ENCODE measurements at places on chromosomes 5 and 9.

GRCh38 chr9:131467214-131467935, 35.3 kb upstream of the POMT1 start:
- no peak for DNase-seq

DNA sequence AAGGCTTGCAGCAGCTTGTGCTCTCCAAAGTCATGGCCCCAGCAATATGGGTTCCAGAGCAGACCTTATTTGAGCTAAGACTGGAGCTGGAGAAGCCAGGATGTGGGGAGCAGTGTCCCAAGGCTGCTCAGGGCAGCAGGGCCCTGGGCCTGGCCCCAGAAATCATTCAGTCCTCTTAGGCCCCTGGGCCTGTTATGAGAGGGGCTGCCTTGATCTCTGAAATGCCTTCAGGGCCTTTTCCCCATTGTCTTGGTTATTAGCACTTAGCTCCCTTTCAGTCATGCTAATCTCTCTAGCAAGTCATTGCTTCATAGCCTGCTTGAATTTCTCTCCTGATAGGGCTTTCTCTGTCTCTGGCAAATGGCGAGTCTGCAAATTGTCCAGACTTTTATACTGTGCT, 9.1 kb downstream of the CATSPER3 start:
- DNase-seq = no peak

DNA sequence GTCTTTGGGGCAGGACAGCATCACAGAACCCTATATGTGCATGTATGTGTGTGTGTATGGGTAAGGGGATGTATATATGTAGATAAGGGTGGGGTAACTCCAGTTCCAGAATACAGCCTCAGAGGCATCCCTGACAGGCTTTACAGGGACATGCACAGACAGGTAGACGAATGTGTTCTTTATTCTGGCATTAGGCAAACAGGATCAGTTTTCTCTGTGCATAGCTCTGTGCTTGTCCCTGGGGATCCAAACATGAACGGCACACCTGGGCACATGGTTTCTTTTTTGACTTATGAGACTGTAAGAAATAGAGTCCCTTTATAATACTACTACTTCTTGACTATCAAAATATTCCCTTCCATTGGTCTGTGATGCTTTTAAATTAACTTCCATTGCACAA, 120.6 kb downstream of the TRIO start:
- no peak for DNase-seq

DNA sequence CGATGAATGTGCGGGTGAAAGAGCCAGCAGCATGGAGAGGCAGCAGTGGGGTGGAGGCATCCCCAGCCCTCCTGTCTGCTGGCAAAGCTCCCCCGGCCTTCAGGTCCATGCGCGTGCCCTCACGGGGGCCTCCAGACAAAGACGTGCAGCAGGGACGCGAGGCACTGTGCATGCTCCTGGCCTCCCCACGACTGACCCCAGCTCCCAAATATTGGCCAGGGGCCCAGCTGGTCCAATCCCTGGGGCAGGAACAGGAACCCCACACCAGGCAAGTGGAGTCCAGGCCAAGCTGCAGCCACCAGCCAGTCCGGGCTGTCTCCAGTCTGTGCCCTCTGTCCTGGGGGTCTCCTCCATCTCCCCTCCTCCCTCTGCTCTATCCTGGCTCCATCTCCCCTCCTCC, 33.5 kb upstream of the LRRC14B start:
- DNase-seq = no peak

DNA sequence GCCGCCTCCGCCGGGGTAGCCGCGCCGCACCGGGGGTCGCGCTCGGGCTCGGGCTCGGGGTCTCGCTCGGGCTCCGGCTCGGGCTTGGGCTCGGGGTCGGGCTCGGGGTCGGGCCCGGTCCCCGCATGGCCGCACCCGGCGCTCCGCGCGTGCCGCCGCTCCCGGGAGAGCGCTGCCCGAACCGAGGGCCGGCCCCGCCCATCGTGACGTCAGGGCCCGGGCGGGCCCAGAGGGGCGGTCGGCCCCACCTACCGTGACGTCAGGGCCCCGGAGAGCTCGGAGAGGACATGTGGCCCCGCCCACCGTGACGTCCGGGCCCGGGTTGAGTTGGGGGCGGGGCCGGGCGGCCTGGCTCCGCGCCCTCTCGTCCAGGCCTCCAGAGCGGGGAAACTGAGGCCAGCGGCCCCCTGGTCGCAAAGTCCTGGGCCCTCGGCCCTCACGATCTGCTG, at the start of gene NSMF:
Gene NSMF, minus strand, starts transcription at position 183 of the 449 bp plus-strand sequence. CDS start 232 bp downstream, outside the sequence.
- peak; percentile 97 for DNase-seq

DNA sequence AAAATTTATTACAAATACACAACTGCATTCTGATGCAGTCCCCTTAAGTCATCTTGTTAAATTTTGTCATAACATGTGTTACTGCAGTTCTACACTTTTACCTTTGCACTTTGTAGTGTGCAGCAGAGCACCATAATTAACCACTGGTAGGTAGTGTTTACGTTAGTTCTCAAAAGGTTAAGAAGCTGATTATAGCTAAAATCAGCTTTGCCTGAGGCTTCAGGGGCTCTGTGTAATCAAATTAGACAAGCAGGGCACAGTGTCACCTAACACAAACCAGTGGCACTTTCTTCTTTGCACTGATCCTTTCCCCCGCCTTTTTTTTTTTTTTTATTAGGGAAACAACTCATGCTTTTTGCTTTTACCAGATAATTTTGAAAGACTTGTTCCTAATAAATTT, 26.1 kb downstream of the POU5F2 start:
- no peak for DNase-seq

DNA sequence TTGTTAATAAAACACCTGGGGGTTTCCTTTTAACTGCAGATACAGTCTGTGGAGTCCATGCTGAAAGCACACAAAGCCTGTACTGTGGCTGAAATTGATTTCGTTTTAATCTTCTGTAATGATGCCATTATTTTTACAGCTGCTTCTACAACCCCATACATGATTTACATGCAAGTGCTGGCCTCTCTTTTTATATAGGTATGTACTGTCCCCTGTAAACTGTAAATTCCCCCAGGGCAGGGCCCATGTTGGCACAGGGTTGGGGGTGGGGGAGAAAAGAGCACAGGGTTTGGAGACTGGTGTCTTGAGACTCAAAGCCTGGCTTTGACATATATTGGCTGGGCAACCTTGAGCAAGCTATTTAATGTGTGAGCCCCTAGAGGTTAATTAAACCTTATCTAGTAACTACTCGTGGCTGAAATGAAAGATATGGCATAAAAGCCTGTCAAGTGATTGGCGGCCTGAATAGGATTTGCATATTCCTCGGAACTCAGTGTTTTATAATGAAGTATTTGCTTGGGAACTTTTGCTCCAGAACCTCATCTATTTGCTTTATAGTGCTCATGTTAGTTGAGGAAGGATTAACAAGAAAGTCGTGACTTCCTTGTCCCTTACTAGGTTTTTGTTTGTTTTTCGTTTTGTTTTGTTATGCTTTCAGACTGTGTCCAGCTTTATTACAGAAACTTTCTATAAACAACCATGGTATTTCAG, 34.0 kb downstream of the KLF4 start:
- DNase-seq = no peak

GRCh38 chr5:107517185-107518033, 153.3 kb downstream of the EFNA5 start:
- DNase-seq = no peak

DNA sequence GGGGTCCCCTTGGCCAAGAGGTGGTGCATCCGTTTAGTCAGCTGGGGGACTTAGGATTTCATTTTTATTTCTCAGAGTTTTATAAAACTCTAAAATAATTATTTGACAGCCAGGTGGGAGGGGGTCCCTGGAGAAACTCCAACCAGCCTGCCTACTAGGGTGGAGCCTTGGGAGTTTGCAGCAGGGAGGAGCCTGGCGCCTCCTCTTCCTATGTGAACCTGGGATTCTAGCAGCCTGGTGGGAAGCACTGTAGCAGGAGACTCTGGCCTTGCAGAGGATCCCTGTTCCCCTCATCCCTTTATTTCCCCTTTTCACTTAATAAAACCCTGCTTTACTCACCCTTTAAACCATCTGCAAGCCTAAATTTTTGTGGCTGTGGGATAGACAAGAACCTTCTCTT, 50.8 kb downstream of the FXN start:
- DNase-seq = no peak

- peak; percentile 48 for DNase-seq
These were observed 427 bp downstream of the SERINC5 start for GRCh38 chr5:80255431-80255810.

DNA sequence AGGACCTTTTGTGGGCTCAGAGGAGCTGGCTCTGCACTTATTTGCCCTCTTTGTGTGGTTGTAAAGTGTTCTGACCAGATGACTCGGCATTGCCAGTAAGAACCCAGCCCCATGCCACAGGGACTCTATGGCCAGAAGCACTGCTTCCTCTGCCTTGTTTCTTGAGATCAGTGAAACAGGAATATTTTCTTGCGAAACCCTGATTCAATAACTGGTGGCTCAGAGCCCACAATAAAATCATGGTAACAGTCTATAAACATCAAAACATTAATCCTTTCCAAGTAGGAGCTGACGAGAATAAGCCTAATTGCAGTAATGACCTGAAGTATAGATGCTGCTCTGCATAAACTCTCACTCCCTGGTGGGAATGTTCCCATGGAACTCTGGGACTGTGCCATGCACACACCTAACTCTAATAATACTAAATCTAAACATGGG, 344.3 kb downstream of the ZNF608 start:
- no peak for DNase-seq

- no peak for DNase-seq
These were observed 329.2 kb downstream of the RAB3C start for GRCh38 chr5:58912116-58912515.

DNA sequence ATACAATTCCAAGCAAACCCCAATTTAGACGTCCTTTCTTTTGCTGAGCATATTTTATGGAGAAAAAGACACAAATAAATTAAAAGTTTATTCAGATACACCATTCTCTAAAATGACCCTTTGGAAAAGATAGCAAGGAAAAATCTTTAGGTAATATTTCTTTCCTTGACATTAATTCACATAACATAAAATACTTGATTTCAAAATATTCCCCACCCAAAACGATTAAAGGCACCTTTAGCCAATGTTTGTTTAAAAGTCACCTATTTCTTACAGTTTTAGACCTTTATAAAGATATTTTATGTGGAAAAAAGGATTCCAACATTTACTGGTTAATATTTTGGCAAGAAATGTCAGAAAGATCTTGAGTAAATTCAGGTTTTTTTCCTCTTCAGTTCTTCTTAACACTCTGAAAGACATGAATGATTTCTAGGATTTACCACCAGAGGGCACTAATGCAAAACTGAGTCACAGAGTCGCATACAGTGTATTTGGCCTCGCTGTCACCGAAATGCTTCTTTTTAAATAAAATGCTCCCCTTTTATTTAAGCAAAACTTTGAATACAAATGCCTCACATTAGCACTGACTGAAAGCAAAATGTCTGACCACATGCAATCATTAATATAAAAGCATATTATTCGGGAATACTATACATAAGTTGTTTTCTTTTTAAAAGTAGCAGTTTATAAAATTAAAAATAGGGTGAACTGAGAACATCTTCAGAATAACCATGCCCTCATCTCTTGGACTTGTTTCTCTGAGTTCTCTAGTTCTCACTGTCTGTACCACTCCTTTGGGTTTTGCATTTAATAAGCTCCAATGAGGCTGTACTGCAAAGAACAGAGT, 122.5 kb downstream of the SLC1A3 start:
- DNase-seq = no peak

- no peak for DNase-seq
These were observed 637 bp upstream of the SMC5 start for GRCh38 chr9:70257991-70258691.

GRCh38 chr5:149561848-149562247, 10.6 kb upstream of the CSNK1A1 start:
- DNase-seq = no peak

DNA sequence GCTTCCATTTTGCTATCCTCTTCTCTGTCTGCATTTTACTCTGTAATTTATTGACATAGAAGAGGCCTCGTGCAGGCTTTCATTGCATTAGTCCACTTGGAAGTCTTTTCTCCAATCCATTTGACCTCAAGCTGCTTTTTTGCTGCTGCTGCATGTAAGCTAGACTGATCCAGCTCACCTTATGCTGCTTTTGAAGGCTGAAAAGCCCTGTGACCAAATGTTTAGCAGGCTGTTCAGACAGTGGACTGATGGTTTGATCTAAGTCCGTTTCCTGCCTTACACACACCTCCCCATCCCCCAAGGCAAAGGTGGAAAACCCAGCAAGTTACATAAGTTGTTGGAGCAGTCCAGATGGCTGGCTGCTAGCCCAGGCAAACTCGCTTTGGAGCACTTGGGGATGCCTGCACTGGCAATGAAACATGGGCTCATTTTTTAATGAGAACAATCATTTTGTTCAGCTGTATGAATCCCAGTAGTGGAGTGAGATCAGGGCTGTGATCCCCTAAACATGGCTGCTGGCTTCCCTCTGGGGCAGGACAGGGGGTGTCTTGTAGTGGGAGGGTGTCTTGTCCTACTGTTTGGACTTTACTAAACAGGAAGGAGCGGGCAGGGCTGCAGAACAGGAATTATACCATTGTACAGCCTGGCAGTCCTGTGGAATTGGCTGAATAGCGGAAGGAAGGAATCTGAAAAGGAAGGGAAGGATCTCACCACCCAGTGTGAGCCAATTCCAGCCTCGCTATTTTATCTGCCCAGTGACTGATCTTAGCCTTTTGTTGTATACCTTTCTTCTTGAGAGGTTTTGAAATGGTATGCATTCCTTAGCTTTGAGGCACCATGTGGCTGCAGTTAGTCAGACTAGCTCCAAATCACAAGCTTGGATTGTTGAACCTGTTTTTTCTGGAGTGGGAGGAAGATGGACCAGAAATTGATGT, 212.0 kb downstream of the ARHGAP26 start:
- DNase-seq = no peak

GRCh38 chr9:91119679-91120078, 242.0 kb downstream of the AUH start:
- no peak for DNase-seq

- no peak for DNase-seq
These were observed 558.4 kb downstream of the BNC2 start for GRCh38 chr9:16312116-16312515.

- no peak for DNase-seq
These were observed 37.4 kb downstream of the CAMK4 start for GRCh38 chr5:111261610-111262009.

DNA sequence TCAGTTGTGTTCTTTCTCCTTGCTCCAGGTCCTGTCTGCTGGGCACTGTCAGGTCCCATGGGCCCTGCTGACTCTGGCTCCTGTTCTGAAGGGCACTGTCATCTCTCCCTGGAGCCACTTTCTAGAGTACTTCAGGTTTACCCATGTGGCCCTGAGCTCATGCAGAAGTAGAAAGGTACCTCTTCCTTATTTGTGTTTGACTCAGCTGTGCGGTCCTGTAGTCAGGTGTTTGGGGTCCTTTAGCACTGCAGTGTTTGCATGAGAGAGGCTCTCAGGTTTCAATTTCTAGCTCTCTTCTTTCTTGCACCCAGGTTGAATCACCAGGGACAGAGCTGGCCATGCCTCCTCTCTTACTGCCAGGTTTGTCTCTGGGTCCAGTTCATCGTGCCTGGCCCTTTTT, 71.5 kb downstream of the HSPA4 start:
- DNase-seq = no peak
